ENCODE measurements at places on chromosomes 7 and 10.

DNA sequence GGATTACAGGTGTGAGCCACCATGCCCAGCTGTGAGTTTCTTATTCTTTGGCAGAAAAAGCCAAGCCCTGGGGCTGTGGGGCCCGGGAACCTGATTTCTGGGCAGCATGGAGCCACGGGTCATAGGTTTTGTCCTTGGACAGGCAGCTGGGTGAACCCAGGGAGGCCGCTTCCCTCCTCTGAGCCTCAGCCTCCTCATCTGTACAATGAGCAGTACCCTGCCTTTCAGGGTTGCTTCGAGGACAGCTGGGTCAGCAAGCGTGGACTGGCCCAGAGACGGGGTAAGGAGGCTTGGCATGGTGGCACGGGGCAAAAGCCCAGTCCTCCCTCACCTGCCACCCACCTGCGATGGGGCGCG is 84.1 kb upstream of the GNA12 start:
- no peak overlapping the region for H3K27ac ChIP-seq
- no peaks in the 10 kb centered on the region for H3K4me1 ChIP-seq
- no peaks in the 10 kb centered on the region for H3K27me3 ChIP-seq
- no peak overlapping the region for H3K4me3 ChIP-seq
- DNase-seq, result no peak

GRCh38 chr10:3425716-3426115 is 253.1 kb upstream of the PITRM1 start:
- no peak overlapping the region for H3K4me3 ChIP-seq
- H3K27me3 ChIP-seq, result no peaks in the 10 kb centered on the region
- H3K4me1 ChIP-seq, result peaks cover 9% of the 10 kb centered on the region
- DNase-seq, result no peak

- DNase-seq, result no peak
- no peak overlapping the region for H3K4me3 ChIP-seq
- H3K4me1 ChIP-seq, result no peaks in the 10 kb centered on the region
These were observed 60.1 kb downstream of the FAM171A1 start for GRCh38 chr10:15310776-15311568.

GRCh38 chr10:73405556-73405955 is 8.3 kb downstream of the ANXA7 start:
- H3K27ac ChIP-seq, result no peak overlapping the region
- H3K4me3 ChIP-seq, result no peak overlapping the region
- H3K36me3 ChIP-seq, result peaks cover under 1% of the 10 kb centered on the region

DNA sequence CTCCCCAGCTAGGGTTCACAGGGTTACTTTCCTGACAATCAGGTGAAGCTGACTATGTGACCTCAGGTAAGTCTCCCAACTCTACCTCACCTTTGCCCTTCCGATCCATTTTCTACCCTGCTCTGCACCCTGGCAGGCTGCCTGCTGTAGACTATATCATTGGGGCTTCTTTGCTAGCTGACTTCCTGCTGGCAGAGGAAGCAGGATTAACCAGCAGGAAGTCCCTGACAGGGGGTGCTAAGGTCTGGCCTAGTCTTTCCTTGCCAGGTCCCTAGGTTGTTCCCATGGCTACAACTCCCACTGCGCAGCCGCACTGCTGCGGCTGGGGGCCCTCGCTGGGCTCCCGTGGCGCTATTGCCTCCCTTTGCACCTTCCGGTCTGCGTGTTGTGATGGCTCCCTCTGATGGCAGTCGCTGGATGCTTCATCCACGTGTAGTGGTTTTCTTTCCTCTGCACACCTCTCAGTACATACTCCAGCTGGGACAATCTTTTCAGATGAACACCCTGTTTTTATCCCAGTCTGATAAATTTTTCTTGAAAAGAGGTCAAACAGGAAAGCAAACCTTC is 365.9 kb downstream of the REEP3 start:
- no peaks in the 10 kb centered on the region for H3K27me3 ChIP-seq
- no peak overlapping the region for H3K4me3 ChIP-seq
- H3K4me1 ChIP-seq, result no peaks in the 10 kb centered on the region
- no peak overlapping the region for H3K27ac ChIP-seq

- H3K36me3 ChIP-seq, result no peaks in the 10 kb centered on the region
- peaks cover 26% of the 10 kb centered on the region for H3K4me1 ChIP-seq
These were observed 90.8 kb downstream of the SFMBT2 start for GRCh38 chr10:7320072-7320471.
